Stimulated activated CD8-positive, alpha-beta memory T cell treated with anti-CD3 and anti-CD28 coated beads, Interleukin-15, amount 100 ng/mL, for 48 hours (primary cell): ENCODE measurements at places on chromosomes 5 and 9.

- DNase-seq: no peak
These were observed 264.6 kb downstream of the NDUFS4 start for GRCh38 chr5:53825016-53825415.

- DNase-seq: no peak
These were observed 20.3 kb downstream of the PAIP2 start for GRCh38 chr5:139361835-139362429.

- DNase-seq: no peak
These were observed 39.9 kb upstream of the RETREG1 start for GRCh38 chr5:16656561-16657191.

- DNase-seq: no peak
These were observed 28.2 kb downstream of the EXOC3 start for GRCh38 chr5:470961-471749.

- DNase-seq: no peak
These were observed 40.6 kb downstream of the TMEM174 start for GRCh38 chr5:73213566-73213998.
